Stimulated activated CD4-positive, alpha-beta T cell treated with anti-CD3 and anti-CD28 coated beads, Interleukin-4, amount 100 ng/mL, for 1 hour (primary cell): ENCODE measurements at places on chromosomes 6 and 20.

GRCh38 chr6:170471491-170471890, 81.6 kb downstream of the PSMB1 start:
- no peak for DNase-seq

- DNase-seq = no peak
These were observed 9.4 kb upstream of the RAET1E start for GRCh38 chr6:149907317-149907716.

DNA sequence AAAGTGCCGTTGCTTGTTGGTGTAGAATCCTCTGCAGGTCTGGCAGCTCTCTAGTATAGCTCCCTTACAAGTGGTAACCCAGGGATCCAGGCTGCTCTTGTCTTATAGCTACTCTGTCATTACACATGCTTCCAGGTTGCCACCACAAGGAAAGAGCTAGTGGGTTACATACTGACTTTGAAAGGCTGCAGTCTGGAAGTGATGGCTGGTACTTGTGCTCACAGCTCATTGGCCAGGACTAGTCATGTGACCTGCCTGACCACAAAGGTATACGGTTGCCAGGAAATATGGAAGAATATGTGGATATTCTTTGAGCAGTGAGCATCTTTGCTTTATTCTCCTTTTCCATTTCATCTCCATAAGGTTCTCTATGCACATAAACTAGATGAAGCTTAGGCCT, 46.0 kb downstream of the RREB1 start:
- no peak for DNase-seq

- DNase-seq = peak; percentile 48
These were observed 35.5 kb downstream of the DHX35 start for GRCh38 chr20:38997622-38998021.

- DNase-seq = no peak
These were observed 26.3 kb downstream of the SAMHD1 start for GRCh38 chr20:36925234-36925633.

DNA sequence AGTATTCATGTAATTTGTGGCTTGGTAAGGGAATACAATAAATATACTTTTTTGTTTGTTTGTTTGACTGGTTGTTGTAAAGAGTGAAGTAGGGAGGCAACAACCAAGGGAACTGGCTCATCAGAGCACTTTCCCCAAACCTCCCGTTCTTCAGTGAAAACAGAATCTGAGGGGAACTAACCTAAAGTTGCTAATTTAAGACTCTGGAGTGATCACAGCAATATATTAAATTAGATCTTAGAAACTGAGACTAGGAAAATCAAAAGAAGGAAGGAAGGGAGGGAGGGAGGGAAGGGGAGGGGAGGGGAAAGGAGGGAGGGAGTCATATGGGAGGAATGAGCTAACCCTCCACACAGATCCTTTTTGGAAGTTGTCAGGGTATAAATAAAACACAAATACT, 144.9 kb downstream of the SYNDIG1 start:
- no peak for DNase-seq

DNA sequence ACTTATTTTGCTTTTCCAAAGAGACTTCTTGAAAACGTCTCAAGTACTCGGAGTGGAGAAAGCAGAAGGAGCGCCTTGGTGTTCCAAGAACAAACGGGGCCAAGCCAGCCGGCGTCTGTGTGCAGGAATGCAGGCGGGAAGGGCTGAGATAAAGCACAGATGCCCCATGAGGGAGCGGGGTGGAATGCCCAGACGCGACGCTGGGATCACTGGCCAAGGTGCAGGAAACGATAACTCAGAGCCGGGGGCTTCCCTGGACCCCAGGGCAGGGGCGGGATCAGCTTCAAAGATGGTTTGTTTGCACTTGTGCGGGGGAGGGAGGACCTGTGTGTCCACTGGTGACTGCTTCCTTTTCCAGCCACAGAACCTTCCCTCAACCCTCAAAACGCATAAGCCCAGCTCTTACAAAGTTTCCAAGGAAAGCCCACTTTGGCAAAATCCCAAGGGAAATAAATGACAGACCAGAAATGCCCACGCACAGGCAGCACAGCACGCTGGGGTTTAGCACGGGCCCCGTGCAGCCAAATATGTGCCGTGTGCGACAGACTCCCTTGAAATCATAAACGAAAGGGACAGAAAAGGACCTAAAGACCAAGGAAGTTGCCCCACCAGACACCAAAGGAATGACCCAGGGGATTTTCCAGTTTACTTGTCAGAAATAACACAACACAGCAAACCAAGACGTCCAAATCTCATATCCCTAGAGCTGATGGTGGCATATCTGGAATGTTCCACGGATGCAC, 113.9 kb downstream of the NFATC2 start:
- DNase-seq = no peak

DNA sequence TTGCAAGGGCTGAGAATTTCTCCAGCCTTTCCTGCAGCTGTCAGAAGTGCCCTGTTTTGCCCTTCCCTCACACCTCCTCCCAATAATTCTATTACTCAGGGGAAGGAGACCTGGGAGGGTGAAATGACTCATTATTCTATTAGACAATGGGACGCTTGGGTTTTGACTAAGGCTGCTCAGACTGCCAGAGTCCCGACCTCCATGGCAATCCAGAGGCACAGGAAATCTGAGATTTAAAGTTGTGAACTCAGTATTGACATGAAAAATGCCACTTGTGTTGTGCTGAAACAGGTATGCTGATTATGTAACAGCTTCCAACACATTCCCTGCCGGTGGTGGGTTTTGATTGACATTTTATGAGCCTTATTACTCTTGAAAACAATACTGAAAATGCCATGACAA, 625.9 kb upstream of the FLRT3 start:
- no peak for DNase-seq

- no peak for DNase-seq
These were observed 51.1 kb downstream of the ARID1B start for GRCh38 chr6:156828280-156828703.

DNA sequence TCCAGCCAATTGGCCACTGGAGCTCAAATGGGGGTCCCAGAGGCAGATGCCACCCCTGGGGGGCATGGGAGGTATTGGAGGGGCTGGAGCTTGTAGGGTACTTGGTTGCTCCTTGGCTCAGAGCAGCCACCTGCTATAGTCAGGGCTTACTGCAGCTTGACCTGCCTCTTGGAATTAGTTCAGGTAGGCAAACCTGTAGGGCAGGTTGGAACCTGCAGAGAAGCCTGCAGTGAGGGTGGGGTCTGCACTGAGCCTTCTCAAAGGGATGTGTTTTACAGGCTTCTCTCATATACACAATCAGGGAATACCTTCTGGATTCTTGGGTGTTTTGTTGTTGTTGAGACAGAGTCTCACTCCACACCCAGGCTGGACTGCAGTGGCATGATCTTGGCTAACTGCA, 94.2 kb upstream of the MYL9 start:
- no peak for DNase-seq

DNA sequence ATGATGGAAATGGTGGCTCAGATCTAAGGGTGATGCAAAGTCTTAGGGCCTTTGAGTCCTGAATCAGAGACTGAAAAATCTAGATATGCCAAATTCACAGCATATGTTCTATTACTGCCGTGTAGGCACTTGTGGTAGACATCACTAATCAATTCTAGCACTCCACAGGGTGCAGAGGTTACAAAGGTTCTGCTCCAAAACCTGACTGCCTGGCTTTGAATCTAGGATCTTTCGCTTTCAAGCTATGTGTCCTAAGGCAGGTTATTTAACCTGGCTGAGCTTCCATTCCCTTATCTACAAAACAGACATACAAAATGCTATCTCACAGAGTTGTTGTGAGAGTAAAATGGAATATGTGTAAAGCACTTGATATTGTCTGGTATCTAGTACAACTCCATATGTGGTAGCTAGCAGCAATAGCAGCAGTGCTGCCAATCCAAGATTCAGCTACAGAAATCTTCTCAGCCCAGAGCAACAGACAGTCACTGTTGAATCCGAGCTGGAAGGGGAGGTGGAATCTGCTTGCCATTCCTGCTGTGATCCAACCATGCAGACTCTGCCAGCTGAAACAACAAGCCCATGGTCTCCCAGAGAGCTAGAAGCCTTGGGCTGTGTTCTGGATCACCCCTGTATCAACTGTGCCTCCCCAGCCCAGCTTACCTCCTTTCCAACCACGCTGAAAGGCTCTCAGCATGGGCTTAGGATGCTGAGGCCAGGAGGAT, 206.9 kb downstream of the TFAP2C start:
- DNase-seq = no peak

- DNase-seq = no peak
These were observed 4.9 kb upstream of the ASCC3 start for GRCh38 chr6:100886076-100886475.

- DNase-seq = no peak
These were observed 13.8 kb downstream of the RNF144B start for GRCh38 chr6:18400831-18401446.

DNA sequence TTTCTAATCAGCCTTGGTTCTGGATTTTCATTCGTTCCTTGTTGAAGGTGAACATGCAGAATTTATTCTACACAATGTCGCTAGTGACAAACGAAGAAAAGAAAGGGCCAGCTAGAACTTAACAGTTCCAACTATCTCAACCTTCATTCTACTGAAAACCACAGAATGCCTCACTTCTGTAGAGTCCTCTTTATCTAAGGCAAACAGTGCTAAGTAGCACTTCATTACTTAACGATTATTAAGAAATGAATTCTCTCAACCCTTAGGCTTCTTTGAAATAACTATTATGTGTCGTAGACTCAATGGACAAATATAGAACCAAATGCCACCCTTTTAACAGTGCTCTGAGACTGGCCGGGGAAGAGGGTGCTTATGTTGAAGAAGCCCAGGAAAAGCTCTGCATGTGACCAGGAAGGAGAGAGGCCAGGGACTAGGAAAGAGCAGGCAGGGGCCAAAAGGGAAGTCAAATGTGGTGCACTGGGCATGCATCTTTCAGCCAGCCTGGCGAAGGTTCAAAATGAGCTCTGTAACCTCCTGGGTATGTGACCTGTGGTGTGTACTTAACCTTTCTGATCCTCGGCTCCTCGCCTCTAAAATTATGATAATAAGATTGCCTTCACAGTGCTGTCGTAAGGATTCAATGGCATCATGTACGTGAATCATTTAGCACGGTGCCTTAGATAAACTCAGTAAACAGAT, 55.4 kb upstream of the BMP2 start:
- no peak for DNase-seq
